ENCODE measurements at places on chromosomes 1 and 21. TPM values are rescaled to one million over a fixed set of nuclear protein-coding genes. Genes with fewer than 3 reads are reported as not detected.

CNR2 gene
- total RNA-seq, result not detected

IGSF5 gene
- not detected for total RNA-seq

IQCC gene
- 11.8 TPM for total RNA-seq

FALEC gene
- 0.73 TPM for total RNA-seq

NTRK1 gene
- total RNA-seq, result 0.15 TPM

DNA sequence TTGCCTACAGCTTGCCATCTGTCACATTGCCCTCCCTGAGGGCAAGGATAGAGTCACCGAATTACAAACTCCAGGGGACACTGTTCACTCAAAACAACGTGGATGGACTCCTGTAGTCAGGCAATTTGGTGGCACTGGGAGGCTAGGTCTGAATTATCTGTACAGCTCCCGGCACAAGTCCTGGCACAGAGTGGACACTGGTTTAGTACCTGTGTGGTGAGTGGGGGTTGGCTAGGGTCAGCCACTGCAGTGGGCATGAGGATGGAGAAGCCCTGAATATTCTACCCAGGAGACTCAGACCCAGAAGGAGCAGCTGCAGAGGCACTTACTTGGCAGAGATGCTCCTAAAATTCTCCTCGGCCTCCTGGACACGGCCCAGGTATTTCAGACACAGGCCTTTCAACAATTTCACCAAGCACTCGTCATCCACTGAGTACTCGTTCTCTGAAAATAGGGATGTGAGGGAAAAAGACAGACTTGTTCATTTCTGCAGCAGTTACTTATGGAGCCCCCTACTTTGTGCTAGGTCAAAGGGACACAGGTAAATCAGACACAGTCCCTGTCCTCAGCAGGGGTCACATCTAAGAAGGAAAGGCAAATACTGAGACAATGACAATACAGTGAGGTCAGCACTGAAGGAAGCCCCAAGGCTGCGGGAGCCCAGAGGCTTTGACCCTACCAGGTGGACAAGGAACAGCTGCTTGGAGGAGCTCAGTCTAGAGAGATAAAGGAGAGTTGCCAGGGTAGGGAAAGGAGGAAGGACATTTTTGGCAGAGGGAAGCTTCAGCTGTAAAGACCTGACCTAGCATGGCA lies 40.5 kb downstream of the TTC39A start:
- H3K36me3 ChIP-seq, result no peaks in the 10 kb centered on the region
- no peak overlapping the region for H3K4me3 ChIP-seq
- no peak for DNase-seq
- no peaks in the 10 kb centered on the region for H3K27me3 ChIP-seq
- no peaks in the 10 kb centered on the region for H3K4me1 ChIP-seq

DNA sequence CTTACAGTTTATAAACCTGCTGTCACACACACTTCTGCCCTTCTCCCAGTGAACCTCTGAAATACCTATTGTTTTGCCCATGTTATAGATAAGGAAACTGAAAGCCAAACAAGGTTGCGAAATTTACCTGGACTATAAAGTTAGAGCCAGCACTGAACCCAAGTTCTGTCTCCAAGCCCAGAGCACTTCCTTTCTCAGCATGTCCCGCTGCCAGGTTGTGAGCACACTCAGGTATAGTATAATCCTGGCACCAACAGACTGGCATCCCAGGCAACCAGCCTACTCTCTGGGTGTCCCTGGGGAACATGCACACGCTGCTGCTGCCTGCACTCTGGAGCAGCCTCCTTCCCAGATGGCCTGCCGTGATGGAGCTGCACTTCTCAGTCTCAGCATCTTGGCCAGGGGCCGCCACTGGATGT lies 45.1 kb downstream of the PGBD5 start:
- no peak overlapping the region for H3K4me3 ChIP-seq
- H3K36me3 ChIP-seq, result no peaks in the 10 kb centered on the region
- H3K27me3 ChIP-seq, result peaks cover 66% of the 10 kb centered on the region
- peaks cover 8% of the 10 kb centered on the region for H3K4me1 ChIP-seq
- no peak for DNase-seq

DNA sequence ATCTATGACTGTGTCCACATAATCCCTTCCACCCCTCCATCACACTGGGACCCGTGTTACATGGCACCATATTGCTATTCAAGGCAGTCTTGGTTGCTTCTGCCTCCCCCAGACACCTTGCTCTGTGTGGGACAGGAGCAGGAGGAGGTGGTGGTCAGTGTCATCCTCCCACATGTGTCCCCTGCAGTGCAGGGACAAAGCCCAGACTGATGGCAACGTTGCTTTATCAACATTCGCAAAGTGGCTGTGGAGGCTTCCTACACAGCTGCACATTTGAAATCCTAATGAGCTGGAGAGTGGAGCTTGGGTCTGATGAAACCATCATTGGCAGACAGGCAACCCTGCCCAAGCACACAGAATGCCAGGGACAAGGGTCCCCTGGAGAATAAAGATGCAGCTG lies 26.2 kb downstream of the TRIM67 start:
- no peak overlapping the region for H3K4me3 ChIP-seq
- H3K27me3 ChIP-seq, result peaks cover 69% of the 10 kb centered on the region
- no peaks in the 10 kb centered on the region for H3K36me3 ChIP-seq
- H3K4me1 ChIP-seq, result no peaks in the 10 kb centered on the region

GRCh38 chr1:207766569-207766968 lies 14.7 kb downstream of the CD46 start:
- H3K27me3 ChIP-seq, result no peaks in the 10 kb centered on the region
- H3K4me1 ChIP-seq, result no peaks in the 10 kb centered on the region
- no peak overlapping the region for H3K27ac ChIP-seq
- DNase-seq, result no peak
- peaks cover 77% of the 10 kb centered on the region for H3K36me3 ChIP-seq
- H3K4me3 ChIP-seq, result no peak overlapping the region

- peak overlapping the region; percentile 22 for H3K27ac ChIP-seq
- H3K4me3 ChIP-seq, result no peak overlapping the region
- H3K4me1 ChIP-seq, result peaks cover 51% of the 10 kb centered on the region
- H3K36me3 ChIP-seq, result no peaks in the 10 kb centered on the region
- peak; percentile 72 for DNase-seq
- no peaks in the 10 kb centered on the region for H3K27me3 ChIP-seq
These were observed 7.8 kb upstream of the PTTG1IP start for GRCh38 chr21:44881198-44881872.
